ENCODE measurements at places on chromosomes 3 and 15. TPM values are rescaled to one million over a fixed set of nuclear protein-coding genes. Genes with fewer than 3 reads are reported as not detected.

DNA sequence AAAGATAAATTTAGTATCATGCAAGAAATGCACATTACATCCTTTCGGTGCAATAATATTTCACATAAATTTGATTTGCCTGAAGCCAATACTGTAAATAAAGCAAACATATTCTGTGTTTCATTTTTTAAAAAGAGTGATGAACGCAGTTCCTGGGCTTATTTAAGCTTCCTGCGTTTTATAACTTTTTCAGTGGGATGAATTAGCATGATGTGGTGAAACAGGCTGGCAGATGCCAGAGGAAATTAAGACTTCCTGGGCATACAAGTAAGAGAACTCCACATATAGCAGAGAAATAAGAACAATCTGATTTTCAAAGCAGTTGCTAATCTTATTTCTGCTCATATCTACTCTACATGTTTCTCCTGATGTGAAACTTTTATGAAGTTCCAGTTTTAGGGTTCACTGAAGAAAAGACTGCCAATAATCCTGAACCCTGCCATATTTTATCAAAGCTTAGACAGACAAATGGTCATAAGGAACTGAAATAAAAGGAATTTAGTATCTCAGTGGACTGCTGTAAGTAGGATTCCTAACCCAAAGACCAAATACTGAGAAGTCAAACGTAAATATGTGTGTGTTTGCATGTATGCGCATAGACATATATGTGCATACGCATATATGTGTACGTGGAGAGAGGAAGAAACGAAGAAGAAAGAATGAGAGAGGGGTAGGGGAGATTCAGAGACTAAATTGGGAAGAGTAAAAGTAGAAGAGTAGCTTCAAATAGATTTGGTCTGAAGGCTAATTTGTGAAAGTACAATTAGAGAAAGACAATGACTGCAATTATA lies 628.6 kb upstream of the CCDC54 start:
- no peaks in the 10 kb centered on the region for H3K4me1 ChIP-seq
- no peak for DNase-seq
- H3K4me3 ChIP-seq: no peak overlapping the region
- no peaks in the 10 kb centered on the region for H3K27me3 ChIP-seq

DNA sequence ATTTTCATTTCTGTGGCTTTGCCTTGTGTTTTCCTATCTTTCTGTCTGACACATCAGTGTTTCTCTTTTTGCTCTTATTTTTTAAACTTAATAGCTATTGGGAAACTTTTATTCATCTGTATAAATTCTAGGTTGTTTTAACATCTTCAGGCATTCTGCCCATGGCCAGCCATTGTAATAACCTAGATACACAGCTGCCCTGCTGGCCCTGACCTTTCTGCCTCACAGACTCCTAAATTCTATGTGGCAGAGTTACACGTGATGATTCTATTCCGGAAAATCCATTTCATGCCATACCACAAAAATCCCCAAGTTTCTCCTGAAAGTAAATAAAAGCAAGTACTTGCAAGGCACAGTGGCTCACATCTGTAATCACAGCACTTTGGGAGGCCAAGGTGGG lies 150.1 kb downstream of the UACA start:
- H3K36me3 ChIP-seq: no peaks in the 10 kb centered on the region
- no peaks in the 10 kb centered on the region for H3K27me3 ChIP-seq
- H3K4me3 ChIP-seq: no peak overlapping the region
- DNase-seq: no peak

- H3K27ac ChIP-seq: no peak overlapping the region
- H3K27me3 ChIP-seq: no peaks in the 10 kb centered on the region
- H3K36me3 ChIP-seq: no peaks in the 10 kb centered on the region
- DNase-seq: no peak
Observed at GRCh38 chr3:120170223-120170622, 76.0 kb upstream of the GSK3B start.

- H3K36me3 ChIP-seq: no peaks in the 10 kb centered on the region
- peaks cover 2% of the 10 kb centered on the region for H3K27me3 ChIP-seq
- no peaks in the 10 kb centered on the region for H3K4me1 ChIP-seq
- H3K4me3 ChIP-seq: no peak overlapping the region
- DNase-seq: no peak
Observed at GRCh38 chr3:146404436-146404835, 64.9 kb downstream of the PLSCR2 start.

GRCh38 chr3:100606894-100607512 lies 2.4 kb upstream of the ADGRG7 start:
- no peaks in the 10 kb centered on the region for H3K36me3 ChIP-seq
- no peak for DNase-seq
- H3K27ac ChIP-seq: no peak overlapping the region
- H3K4me1 ChIP-seq: peaks cover 7% of the 10 kb centered on the region
- no peak overlapping the region for H3K4me3 ChIP-seq
- no peaks in the 10 kb centered on the region for H3K27me3 ChIP-seq

- H3K27me3 ChIP-seq: no peaks in the 10 kb centered on the region
- H3K36me3 ChIP-seq: no peaks in the 10 kb centered on the region
- no peak for DNase-seq
- no peak overlapping the region for H3K27ac ChIP-seq
Observed at GRCh38 chr3:138862531-138862923, 27.8 kb upstream of the PIK3CB start.

DNA sequence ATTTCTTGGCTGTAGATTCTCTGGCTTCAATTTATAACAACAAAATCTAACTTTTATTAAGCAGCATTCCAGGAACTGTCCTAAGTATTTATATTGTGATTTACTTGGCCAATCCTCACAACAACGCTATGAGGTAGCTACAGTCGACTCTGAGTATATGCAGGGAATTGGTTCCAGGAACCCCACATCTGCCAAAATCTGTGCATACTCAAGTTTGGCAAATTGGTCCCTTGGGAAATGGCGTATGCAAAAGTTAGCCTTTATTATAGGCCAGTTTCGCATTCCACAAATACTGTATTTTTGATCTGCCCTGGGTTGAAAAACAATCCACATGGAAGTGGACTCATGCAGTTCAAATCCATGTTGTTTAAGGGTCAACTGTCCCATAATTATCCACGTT lies 53.9 kb downstream of the RAP2B start:
- H3K4me1 ChIP-seq: peaks cover 20% of the 10 kb centered on the region
- H3K4me3 ChIP-seq: no peak overlapping the region
- H3K27ac ChIP-seq: no peak overlapping the region

GRCh38 chr15:58146749-58147148 lies 8.6 kb downstream of the AQP9 start:
- no peak for DNase-seq
- H3K4me3 ChIP-seq: no peak overlapping the region
- H3K4me1 ChIP-seq: no peaks in the 10 kb centered on the region
- no peak overlapping the region for H3K27ac ChIP-seq
- H3K27me3 ChIP-seq: no peaks in the 10 kb centered on the region
- H3K36me3 ChIP-seq: no peaks in the 10 kb centered on the region

- H3K27ac ChIP-seq: no peak overlapping the region
- no peaks in the 10 kb centered on the region for H3K4me1 ChIP-seq
- no peak overlapping the region for H3K4me3 ChIP-seq
Observed at GRCh38 chr3:114887806-114888205, 259.3 kb downstream of the ZBTB20 start.

Gene SEMA3G
- total RNA-seq: 1.8 TPM

Gene CHL1
- total RNA-seq: 0.06 TPM
